Renal cortical epithelial cell (primary cell): ENCODE measurements at places on chromosomes 12 and 14.

- DNase-seq, result peak; percentile 41
Observed at GRCh38 chr12:53750812-53751335, 905 bp downstream of the CISTR start.

DNA sequence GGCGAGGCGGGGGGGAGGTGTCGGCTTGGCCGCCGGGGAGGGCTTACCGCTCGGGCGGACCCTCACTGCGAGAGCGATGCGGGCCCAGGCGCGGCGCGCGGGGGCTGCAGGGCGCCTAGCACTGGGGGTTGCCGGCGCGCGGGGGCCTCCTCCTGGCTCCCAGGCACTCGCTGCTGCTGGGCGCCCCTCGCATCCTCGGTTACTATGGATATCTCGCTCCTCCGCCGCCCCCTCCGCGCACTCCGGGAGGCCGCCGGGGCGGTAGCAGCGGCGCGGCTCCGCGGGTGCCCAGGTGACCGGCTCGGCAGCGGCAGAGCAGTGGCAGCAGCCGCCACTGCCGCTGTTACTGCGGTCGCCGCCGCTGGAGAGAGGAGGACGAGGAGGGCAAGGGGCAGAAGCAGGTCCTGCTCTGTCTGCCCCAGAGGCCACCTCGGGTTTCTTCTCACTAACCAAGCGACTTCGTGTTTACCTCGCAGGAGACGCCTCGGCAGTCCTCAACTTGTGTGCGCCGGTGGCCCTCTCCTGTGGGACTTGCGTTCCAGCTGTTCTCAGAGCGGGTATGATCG lies 250.1 kb downstream of the APAF1 start:
- no peak for DNase-seq

- no peak for DNase-seq
Observed at GRCh38 chr12:131963381-131963780, 13.6 kb downstream of the EP400 start.

DNA sequence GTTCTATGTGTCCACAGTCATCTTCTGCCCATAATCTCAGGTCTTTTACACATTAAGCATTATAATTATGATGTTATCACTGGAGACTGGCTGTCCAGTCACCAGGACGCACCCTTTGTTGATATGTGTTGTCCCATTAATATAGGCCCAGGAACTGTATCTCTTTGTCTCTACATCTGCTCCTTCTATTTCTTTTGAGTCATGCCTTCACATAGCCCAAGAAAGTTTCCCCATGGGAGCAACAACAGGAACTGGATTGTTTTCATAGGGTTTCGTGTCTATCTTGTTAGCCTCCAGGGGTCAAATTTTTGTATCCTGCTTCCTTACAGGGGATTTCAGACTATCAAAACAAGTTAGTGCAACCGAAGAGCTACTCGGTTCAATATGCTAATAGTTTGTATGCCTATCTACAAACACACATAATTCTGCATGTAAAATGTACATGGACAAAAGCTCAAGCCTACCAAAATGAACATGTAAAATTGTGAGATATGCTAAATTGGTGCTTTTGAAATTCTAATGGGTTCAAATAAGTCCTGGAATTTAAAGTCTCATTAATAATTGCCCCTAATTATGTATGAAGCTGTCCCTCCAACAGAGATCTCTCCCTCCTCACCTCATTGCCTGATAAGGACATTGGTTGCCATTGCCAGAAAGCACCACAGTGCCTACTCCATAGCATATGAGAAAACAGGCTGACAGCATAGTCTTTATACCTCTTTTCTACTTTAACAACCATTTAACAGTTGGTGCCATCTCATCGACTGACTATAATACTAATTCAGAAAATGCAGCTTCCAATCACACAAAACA lies 99.8 kb upstream of the DIO2 start:
- DNase-seq, result no peak

DNA sequence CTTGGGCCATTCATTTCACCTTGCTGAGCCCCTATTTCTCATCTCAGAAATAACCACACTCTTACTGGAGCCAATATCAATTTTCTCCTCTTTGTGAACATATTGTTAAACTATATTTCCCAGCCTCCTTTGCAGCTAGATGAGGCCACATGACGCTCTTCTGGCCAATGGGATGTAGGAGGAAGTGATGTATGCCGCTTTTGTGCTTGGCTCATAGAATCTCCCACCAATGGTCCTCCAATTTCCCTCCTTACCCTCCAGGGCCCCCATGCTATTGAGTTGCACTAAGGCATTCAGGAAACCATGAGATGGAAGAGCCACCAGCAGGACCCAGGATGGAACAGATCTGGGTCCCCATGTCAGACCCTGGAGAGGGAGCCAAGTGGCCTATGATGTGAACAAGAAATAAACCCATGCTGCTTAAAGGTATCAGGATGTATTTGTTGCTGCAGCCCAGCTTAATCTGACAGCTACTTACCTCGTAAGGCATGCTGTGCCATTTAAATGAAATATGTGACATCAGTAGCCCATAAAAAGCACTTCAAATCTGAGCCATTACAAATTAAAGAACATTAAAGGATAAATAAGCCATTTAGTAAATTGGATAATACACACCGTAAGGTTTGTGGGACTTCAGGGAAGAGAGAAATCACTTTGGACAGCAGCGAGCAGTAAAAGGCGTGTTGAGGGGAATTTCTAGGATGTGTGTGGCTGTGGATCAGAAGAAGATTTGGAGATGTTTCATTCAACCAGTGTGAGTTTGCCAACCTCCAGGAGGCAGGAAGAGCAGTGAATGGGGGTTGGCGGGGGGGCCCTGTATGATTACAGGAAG lies 24.4 kb upstream of the BDKRB2 start:
- no peak for DNase-seq

- no peak for DNase-seq
Observed at GRCh38 chr12:113133036-113133435, 2.5 kb downstream of the RASAL1 start.

- no peak for DNase-seq
Observed at GRCh38 chr12:9702255-9702654, 30.6 kb downstream of the CLECL1 start.
